Colonic mucosa (tissue), 4 donors: ENCODE measurements at places on chromosomes 11 and 22. TPM values are rescaled to one million over a fixed set of nuclear protein-coding genes. Genes with fewer than 3 reads are reported as not detected.

DNA sequence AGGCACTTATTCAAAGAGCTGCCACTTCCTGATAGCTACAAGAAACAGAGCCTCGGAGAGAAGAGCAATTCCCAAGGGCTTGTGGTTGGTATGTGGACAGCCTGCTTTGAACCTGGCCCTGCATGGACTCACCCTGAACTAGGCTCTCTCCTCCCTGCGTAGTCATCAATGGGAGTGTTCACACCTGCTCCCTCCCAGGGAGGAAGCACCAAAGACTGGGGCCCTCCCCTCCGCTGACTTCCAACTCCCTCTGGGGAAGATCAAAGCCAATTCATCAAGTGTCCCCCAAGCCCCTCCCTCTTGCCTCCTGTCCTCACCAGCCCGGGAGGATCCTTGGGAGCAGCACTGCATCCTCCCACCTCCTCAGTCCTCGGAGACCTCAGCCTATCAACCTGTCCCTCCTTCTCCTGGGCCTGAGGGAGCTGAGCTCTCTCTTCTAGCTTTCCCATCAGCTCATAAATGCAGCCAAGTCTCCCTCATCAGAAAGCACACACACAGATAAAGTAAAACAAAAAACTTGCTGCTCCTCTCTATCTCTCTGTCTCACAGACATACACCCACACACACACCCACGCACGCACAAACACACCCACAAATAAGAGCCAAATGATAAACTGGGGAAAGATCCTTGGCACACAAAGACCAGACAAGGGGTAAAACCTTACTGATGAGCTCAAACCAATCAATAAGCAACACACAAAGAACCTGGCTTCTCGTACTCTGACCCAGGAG, 3.3 kb downstream of the A4GALT start:
- no peaks in the 10 kb centered on the region for H3K36me3 ChIP-seq
- no peak for DNase-seq
- no peak overlapping the region for H3K4me3 ChIP-seq

- H3K36me3 ChIP-seq = no peaks in the 10 kb centered on the region
- no peak overlapping the region for H3K27ac ChIP-seq
- H3K4me3 ChIP-seq = no peak overlapping the region
- no peaks in the 10 kb centered on the region for H3K27me3 ChIP-seq
Observed at GRCh38 chr11:117600234-117600783, 196.7 kb downstream of the DSCAML1 start.

- no peak overlapping the region for H3K4me3 ChIP-seq
- no peaks in the 10 kb centered on the region for H3K27me3 ChIP-seq
- H3K27ac ChIP-seq = no peak overlapping the region
- H3K4me1 ChIP-seq = no peaks in the 10 kb centered on the region
- no peaks in the 10 kb centered on the region for H3K36me3 ChIP-seq
Observed at GRCh38 chr11:58938398-58938797, 890 bp upstream of the GLYATL1 start.

- no peaks in the 10 kb centered on the region for H3K27me3 ChIP-seq
- no peak for DNase-seq
- H3K4me3 ChIP-seq = no peak overlapping the region
Observed at GRCh38 chr11:20844630-20845029, 175.2 kb downstream of the NELL1 start.

DNA sequence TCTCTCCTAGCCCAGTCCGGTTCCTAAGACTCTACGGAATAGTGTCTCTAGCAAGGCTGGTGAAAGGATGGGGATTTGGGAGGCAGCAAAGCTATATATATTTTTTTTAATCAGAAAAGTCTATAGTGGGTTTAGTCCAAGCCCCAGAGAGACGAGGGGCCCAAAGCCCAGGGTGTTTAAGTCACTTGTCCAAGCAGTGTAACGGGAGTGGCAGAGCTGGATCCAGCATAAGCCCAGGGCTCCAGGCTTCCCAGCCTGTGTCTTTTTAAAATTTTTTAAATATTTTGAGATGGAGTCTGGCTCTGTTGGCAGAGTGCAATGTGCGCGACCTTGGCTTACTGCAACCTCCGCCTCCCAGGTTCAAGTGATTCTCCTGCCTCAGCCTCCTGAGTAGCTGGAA, 6.8 kb downstream of the GRIK4 start:
- H3K27me3 ChIP-seq = peaks cover 29% of the 10 kb centered on the region
- H3K36me3 ChIP-seq = no peaks in the 10 kb centered on the region
- no peak overlapping the region for H3K27ac ChIP-seq
- H3K4me3 ChIP-seq = no peak overlapping the region
- DNase-seq = no peak
- no peaks in the 10 kb centered on the region for H3K4me1 ChIP-seq

GLB1L3 gene
- not detected for total RNA-seq

- no peaks in the 10 kb centered on the region for H3K36me3 ChIP-seq
- H3K27me3 ChIP-seq = no peaks in the 10 kb centered on the region
- H3K27ac ChIP-seq = no peak overlapping the region
- H3K4me1 ChIP-seq = no peaks in the 10 kb centered on the region
- H3K4me3 ChIP-seq = no peak overlapping the region
Observed at GRCh38 chr11:15757048-15757698, 599.2 kb downstream of the SOX6 start.

DNA sequence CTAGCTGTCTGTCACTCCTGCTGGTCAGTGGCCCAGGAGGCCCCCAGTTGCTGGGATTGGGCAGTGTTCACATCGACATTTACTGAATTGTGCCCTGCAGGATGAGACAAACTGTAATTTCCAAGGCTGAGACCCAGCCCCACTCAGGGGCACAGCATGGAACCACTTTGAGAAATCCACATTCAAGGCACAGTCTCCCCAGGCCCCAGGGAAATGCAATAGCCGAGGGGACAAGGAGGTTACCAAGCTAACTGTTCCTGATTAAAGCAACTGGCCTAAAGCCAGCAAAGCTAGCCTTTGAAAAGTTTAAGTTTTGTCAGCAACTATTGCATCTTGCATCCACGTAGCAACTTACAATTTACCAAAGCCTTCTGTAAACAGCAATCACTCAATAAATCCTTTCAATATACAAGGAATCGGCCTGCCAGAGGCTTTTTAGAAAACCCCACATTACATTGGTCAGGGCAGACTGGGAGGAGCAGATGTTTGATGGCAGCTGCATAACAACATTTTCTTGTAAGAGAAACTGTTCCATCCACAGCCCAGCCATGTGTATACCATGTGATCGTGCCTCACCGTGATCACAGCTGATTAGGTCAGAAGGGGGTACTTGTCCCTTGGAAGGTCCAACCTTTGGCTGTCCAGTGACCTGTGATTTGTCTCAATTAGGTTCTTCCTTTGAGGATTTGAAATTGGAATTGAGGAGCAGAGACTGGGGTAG, 103.9 kb downstream of the TENM4 start:
- no peaks in the 10 kb centered on the region for H3K36me3 ChIP-seq
- no peaks in the 10 kb centered on the region for H3K27me3 ChIP-seq
- H3K4me1 ChIP-seq = no peaks in the 10 kb centered on the region
- DNase-seq = no peak
- no peak overlapping the region for H3K4me3 ChIP-seq

GRCh38 chr11:130315354-130315970, 745 bp upstream of the ZBTB44 start:
- peak overlapping the region; percentile 85 for H3K4me3 ChIP-seq
- H3K27ac ChIP-seq = peak overlapping the region; percentile 87
- DNase-seq = peak; percentile 57
- no peaks in the 10 kb centered on the region for H3K27me3 ChIP-seq
- no peaks in the 10 kb centered on the region for H3K36me3 ChIP-seq

GRCh38 chr11:26677566-26677965, 44.3 kb downstream of the SLC5A12 start:
- H3K27ac ChIP-seq = no peak overlapping the region
- no peaks in the 10 kb centered on the region for H3K4me1 ChIP-seq
- DNase-seq = no peak
- no peaks in the 10 kb centered on the region for H3K27me3 ChIP-seq
- H3K36me3 ChIP-seq = no peaks in the 10 kb centered on the region

GRCh38 chr11:110186456-110186855, 93.3 kb downstream of the ZC3H12C start:
- no peak overlapping the region for H3K27ac ChIP-seq
- H3K4me1 ChIP-seq = no peaks in the 10 kb centered on the region
- no peaks in the 10 kb centered on the region for H3K36me3 ChIP-seq
- no peak overlapping the region for H3K4me3 ChIP-seq
- no peak for DNase-seq
- H3K27me3 ChIP-seq = no peaks in the 10 kb centered on the region

TP53AIP1 gene
- 0.12 TPM for total RNA-seq

DNA sequence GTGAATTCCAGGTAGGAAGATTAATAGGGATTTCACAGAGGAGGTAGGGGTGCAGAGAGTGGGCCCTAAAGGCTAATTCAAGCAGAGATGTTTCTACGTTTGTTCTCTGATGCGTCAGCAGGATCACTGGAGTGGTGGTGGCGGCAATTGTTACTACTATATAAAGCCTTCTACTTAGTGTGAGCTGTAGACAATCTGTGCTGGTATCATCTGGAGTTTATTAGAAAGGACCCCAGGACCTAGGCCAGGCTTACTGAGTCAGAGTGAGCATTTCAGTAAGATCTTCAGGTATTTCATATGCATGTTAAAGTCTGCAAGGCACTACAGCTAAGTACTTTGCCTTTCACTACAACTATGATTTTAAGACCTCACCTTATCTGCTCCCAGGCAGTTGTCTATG, 59.5 kb downstream of the USP35 start:
- no peaks in the 10 kb centered on the region for H3K27me3 ChIP-seq
- no peaks in the 10 kb centered on the region for H3K36me3 ChIP-seq
- H3K4me1 ChIP-seq = no peaks in the 10 kb centered on the region
- no peak overlapping the region for H3K27ac ChIP-seq

DNA sequence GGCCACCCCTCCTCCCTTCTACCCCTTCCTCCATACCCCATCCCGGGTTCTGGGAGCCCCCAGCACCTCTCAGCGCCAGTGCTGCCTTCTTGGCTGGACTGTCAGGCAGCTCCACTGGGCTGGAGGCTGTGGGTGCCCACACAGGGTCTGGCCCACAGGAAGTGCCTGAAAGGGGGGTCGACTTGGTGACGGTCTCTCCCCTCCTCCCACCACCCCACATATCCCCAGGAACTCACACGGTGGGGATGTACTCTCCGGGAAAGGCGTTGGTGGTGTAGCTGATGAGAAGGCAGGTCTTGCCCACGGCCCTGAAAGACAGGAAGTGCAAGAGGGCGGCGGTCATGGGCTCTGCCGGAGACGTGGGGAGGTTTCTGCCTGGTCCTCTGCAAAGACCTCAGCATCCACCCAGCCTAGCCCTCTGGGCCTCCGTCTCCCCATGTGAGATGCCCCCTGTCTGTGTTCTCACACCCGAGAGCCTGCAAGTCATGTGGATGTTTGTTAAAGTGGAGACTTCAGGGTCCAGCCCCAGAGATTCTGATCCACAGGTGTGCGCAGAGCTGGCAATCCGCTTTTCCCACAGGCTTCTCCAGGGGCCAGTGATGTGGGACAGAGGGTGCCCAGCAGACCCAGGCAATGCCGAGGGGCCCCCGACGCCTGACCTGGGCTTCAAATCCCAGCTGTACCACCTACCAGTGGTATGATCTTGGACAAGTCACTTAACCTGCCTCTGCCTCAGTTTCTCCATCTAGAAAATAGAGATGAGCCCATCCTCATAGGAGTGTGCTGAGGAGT, 2.5 kb downstream of the RAC2 start:
- H3K4me1 ChIP-seq = no peaks in the 10 kb centered on the region
- H3K27ac ChIP-seq = peak overlapping the region; percentile 53
- DNase-seq = no peak
- H3K27me3 ChIP-seq = no peaks in the 10 kb centered on the region
- H3K4me3 ChIP-seq = peak overlapping the region; percentile 10

ADM2 gene
- total RNA-seq = 4.4 TPM
